ENCODE measurements at places on chromosomes 13 and 19.

DNA sequence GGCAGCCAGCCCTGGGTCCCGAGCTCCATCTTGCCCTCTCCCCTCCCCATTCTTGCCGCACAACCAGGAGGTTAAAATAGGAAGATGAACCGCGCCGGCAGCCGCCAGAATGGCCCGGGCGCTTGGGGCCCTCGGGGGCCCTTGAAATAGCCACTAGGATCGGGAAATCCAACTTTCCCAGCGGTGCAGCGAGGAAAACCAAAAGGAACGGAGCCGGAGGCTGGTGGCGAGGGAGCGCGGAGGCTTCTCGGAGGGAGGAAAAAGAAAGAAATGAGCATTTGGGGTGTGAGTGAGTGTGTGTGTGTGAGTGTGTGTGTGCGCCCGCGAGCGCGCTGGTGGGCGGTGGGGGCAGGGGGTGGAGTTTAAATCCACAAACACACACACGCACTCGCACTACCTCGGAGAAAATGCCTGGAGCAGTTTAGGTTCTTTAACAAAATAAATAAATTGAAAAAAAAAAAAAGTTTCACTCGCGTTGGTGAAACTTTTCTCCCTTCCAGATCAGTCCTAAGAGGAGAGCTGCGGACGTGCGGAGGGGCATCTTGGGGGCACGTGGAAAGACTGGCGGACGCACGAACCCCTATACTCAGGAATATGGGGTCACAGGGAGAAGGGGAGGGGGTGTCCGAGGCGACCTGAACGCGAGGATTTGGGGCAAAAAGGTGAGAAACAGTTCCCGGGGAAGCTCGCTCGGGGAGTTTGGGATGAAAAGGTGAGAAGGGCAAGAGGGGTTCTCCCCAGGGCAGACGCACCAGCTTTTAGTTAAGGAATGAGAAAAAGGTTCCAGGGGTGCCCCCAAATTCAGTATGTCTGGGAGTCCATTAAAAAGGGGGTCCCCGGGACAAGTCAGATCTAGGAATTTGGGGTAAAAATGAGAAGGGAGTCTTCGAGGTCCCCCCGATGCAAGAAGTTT lies 1.3 kb downstream of the RFX2 start:
- DNase-seq: peak; percentile 83

GRCh38 chr19:5216141-5216847 lies 124.3 kb downstream of the PTPRS start:
- no peak for DNase-seq

DNA sequence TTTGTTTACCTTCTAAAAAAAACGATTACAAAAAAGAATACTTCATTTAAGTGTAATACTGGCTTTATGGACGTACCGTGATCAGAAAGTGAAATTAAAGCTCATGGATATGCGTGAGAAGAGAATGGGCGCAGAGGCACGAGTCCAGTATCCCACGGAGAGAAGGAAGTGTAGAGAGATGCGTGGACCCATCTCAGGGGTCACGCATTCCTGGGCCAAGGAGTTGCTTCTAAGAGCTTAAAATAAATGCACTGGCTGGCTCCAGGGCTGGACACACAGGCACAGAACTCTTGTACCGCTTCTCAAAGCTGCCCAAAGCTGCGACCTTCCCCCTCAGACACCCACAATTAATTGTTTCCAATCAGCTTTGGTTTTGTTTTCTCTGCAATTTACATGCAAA lies 8.7 kb upstream of the SPC24 start:
- no peak for DNase-seq

DNA sequence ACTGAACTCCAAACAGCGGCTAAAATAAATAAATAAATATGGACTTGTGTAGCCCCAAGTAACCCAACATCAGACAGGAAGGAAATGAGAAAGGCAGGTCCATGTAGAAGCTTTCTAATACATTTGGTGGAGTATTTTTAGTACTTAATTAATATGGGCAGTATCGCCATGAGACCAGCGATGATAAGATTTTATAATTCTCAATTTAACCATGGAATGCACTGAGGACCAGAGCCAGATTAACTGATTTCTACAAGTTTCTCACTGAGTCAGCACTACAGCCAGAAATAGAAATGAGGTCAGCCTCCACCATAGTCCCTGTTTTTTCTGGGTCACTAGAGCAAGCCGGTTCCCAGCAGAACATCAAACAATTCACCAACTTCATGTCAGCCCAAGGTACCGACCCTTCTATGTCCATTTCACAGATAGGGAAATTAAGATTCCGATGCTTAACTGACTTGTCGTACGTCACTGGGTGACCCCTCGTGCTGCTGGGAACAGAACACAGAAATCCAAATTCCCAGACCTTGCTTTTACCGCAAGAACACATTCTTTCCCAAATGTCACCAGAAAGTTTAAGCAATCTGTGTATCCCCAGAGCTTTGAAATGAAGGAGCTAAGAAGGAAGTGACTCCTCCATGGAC lies 90.4 kb downstream of the COL4A1 start:
- no peak for DNase-seq

Measured in hindlimb muscle (tissue), 1 donor.